ENCODE measurements at places on chromosomes 13 and 19.
A peak's percentile ranks its signal among the peaks of the same experiment; 100 is the strongest.

GRCh38 chr19:1315470-1316166, 29.9 kb downstream of the EFNA2 start:
- DNase-seq, result no peak

GRCh38 chr19:17524651-17525050, 13.2 kb downstream of the PGLS start:
- no peak for DNase-seq

DNA sequence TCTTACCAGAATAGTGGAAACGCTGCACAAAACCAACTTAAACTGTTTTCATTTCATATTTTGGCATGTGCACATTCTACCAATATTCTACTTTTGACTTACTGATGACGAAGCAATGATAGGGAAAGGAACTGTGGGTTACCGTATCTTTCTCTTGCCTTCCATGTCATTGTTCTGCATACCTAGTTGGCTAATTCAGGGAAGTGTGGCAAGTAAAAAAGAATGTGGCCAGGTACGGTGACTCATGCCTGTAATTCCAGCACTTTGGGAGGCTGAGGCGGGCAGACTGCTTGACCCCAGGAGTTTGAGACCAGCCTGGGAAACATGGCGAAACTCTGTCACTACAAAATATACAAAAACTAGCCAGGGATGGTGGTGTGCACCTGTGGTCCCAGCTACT, 108.2 kb downstream of the SIPA1L3 start:
- DNase-seq, result no peak

DNA sequence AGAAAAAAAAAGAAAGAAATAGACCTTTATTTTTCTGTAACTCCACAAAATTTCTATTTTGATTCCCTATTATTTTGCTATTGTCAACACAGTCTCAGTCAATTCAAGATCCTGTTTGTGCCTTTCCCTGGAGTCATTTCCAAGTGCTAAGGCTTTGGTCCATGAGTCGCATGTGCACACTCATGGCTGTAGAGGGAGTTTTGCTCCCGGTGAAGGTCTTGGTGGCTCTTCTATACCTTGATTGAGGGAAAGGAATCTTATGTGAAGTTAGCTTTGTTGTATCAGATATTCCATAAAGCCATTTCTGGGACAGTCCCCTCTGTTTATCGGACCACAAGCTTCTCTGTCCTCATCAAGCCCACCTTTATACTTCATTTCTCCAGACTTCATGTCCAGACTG, 58.7 kb upstream of the ALOX5AP start:
- no peak for DNase-seq

DNA sequence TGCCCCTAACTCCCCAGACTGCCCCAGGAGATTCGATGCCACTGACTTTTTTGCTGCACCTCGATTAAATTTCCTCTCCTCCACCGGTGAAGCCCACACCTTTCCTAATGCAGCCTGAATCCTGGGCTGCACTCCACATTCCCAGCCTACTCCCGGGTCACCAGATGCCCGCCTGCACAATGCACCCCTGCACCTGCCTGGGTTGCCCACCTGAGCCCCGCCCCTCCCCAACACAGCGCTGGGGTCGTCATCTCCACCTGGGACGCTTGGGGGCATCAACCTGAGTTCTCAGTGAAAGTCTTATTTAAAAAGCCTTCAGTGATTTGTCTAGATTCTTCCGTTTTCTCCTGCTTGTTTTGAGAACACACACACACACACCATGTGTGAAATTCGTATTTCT, 24.5 kb upstream of the DPP9 start:
- no peak for DNase-seq

DNA sequence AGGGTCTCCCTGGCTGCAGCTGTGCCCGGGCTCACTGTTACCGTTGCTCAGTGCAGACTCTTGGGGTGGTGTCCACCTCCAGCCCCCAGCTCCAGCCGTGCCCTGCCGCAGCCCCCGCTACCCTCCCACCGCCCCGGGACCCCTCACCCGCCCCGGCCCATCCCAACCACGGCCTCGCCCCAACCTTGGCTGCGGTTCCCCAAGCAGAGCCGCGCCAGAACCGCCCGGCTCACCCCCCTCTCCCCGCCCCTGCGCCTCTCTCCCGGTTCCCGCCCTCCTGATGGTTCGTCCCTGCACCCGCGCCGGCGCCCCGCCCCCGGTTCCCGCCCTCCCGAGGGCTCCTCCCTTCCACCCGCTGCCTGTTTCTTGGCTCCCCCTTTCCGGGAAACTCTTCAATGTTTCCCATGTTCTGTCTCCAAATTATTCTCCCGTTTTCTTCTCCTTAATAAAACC, 40.3 kb downstream of the ANKRD10 start:
- peak; percentile 83 for DNase-seq

GRCh38 chr13:108272333-108272732, 2.8 kb downstream of the TNFSF13B start:
- no peak for DNase-seq

- no peak for DNase-seq
Measured at GRCh38 chr19:42326969-42327368, 1.5 kb downstream of the MEGF8 start.

DNA sequence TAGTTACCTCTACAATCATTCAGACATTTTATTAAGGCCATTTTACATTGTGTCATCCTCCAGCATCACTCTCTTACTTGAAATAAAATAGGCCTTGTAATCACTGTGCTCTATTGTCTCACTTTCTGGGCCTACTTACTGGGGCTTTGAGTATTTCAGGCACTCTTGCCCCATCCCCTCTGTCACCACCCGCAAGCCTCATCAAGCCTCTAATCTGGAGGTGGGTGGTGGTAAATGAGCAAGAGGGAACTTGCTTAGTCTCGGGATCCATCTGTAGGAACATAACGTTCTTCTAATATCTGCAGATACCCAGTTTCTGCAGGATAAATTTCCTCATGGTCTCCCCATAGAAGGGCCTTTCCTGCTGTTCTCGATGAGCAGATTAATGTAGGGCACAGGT, 19.4 kb upstream of the GPR18 start:
- DNase-seq, result no peak

DNA sequence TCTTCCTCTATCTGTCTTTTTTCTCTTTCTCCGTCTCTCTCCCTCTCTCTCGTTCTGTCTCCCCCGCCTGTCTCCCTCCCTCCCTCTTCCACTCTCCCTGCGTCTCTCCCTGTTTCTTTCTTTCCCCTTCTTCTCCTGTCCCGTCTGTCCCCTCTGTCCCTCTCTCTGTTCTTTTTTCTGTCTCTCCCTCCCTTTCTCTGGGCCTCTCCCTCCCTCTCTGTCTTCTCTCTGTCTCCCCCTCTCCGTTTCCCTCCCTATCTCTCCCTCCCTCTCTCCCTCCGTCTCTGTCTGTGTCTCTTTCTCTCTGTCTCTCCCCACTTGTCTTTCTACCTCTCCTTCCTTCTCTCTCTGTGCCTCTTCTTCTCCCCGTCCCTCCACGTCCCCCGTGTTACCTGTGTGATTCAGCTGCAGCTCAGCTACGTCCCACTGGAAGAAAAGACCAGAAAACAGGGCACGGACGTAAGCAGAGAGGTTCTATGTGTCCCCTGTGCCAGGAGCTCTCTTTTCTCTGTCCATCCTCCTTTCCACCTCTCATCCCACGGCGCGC, 1.2 kb downstream of the CD70 start:
- DNase-seq, result no peak

DNA sequence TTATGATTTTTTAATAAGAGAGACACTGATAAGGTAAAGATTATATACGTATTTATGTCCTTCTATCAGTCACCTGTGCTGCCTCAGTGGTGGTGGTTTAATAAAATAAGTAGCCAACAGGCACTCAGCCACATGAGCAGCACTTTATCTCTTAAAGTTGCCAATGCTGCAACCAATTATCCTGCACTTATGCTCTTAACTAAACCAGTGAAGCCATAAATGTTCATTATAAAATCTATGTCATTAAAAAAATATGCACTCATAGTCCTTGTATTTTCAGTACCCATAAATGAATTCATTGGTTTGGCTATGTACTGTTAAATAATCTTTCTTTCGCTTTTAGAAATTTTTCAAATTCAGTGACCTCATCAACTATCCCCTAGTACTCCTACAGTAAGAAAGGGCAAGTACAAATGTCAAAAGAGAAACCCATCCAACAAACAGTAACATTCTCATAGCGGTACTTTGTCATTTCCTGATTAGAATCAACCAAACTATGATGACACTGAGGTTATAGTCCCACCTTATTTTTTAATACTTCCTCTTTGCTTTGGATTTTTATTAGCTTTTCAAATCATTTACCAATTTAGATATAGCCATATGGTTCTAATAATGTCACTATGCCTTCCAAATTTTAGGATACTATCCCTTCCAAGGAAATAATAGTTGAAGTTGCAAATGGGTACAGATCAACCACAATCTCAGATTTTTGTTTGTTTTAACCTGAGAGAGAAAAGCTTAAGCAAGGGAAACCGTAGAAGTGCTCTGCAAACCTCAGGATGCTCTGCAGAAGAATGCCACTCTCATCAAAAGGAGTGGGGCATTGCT, 190.9 kb downstream of the KLF12 start:
- DNase-seq, result no peak

- DNase-seq, result no peak
Measured at GRCh38 chr19:50230379-50231351, 27.2 kb downstream of the MYH14 start.

GRCh38 chr19:2213799-2214198, 22.3 kb downstream of the PLEKHJ1 start:
- no peak for DNase-seq

DNA sequence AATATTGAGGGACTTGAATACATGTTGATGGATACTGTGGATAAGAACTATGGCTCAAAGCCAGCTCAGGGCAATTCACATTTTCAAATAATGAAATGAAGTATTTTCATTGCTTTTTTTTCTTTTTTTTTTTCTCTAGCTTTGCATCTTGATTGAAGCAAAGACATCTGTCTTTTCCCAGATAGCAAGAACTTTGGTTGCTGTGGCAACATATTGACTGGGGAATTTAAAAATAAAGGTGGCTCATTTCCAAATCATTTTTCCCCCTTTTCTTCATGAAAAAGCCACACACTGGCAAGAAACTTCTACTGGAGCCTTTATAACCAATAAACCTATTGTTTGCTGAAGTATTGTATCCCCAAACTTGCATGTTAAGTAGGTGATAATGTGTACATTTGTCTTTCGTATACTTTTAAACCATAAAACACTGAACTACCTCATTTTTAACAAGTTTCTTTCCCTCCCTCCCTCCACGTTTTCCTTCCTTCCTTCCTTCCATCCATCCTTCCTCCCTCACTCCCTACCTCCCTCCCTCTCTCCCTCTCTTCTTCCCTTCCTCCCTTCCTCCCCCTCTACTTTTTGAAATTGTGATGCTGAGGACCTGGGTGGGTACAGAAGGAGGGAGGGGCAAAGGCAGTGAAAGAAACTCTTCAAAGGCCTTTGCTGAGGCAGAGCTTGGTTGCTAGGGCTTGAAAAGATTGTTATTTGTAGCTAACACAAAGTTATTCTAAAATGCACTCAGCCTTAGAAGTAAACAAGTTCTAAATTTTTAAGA, 343.5 kb upstream of the SPRY2 start:
- no peak for DNase-seq

- DNase-seq, result no peak
Measured at GRCh38 chr13:59475911-59476310, 687.8 kb downstream of the DIAPH3 start.

DNA sequence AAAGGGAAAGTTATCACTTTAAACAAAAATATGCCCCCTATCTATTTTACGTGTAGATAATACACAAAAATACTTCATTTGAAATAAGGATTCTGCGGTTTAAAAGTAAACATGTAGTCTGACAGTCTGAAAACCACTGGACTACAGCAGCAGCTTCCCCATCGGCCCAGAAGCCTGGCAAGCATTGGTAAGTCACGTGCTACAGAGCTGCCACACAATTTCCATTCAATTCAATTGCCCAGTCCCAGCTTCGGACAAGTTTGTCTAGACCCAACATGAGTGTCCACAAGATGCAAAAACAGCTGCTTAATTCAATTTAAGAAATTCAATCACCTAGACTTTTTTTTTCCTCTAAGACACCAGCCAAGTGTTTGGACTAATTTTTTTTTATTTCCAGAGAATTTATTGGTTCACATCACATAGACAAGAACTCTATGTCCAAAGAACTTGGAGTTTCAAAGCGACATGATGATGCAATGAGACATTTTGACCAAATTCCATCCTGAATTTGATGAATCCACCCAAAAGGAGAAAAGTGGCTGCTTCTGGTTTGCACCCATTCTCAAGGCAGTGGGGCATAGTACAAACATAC, 458.9 kb downstream of the COG6 start:
- DNase-seq, result no peak

DNA sequence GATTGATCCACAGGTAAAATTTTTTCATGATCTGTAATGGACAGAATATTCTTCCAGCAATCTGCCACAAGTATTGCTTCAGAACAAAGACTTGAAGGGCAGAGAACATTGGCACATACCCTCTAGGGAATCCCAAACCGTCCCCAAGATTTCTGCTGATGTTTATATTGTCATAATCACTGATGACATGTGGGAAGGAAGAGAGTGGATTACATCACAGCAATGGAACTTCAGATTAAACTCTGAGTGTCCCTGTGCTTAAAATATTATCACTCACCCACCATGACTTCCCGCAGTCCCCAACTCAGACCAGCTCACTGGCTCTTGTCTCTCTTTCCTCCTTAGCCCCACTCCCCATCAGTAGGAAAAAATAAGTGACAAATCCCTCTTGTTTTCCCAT, 8.5 kb upstream of the TPT1 start:
- DNase-seq, result no peak

DNA sequence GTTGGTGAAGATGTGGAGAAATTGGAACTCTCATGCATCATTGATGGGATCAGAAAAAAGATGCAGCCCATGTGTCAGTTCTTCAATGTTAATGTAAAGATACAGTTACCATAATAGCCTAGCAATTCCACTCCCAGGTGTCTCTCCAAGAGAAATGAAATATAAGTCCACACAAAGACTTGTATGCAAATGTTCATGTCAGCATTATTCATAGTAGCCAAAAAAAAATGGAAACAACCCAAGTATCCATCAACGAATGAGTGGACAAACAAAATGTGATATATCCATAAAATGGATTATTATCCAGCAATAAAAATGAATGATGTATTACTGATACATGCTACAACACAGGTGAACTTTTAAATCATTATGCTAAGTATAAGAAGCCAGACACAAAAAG, 38.7 kb downstream of the CCDC70 start:
- no peak for DNase-seq

GRCh38 chr13:67071918-67072598, 158.1 kb downstream of the PCDH9 start:
- DNase-seq, result no peak

- no peak for DNase-seq
Measured at GRCh38 chr13:24076109-24076508, 84.4 kb upstream of the SPATA13 start.

- DNase-seq, result no peak
Measured at GRCh38 chr13:71879129-71879535, 12.1 kb upstream of the DACH1 start.

All from type B pancreatic cell (in vitro differentiated cells).